ENCODE measurements at places on chromosomes 4 and X. TPM values are rescaled to one million over a fixed set of nuclear protein-coding genes. Genes with fewer than 3 reads are reported as not detected.

TEX11 gene
- total RNA-seq: not detected

KDM5C gene
- total RNA-seq: 81.0 TPM

C4orf36 gene
- 0.33 TPM for total RNA-seq

THAP6 gene
- total RNA-seq: 15.6 TPM

F11 gene
- not detected for total RNA-seq
